ENCODE measurements at places on chromosomes 5 and 9.

- DNase-seq, result no peak
Observed at GRCh38 chr9:79057576-79057975, 514.2 kb upstream of the TLE4 start.

DNA sequence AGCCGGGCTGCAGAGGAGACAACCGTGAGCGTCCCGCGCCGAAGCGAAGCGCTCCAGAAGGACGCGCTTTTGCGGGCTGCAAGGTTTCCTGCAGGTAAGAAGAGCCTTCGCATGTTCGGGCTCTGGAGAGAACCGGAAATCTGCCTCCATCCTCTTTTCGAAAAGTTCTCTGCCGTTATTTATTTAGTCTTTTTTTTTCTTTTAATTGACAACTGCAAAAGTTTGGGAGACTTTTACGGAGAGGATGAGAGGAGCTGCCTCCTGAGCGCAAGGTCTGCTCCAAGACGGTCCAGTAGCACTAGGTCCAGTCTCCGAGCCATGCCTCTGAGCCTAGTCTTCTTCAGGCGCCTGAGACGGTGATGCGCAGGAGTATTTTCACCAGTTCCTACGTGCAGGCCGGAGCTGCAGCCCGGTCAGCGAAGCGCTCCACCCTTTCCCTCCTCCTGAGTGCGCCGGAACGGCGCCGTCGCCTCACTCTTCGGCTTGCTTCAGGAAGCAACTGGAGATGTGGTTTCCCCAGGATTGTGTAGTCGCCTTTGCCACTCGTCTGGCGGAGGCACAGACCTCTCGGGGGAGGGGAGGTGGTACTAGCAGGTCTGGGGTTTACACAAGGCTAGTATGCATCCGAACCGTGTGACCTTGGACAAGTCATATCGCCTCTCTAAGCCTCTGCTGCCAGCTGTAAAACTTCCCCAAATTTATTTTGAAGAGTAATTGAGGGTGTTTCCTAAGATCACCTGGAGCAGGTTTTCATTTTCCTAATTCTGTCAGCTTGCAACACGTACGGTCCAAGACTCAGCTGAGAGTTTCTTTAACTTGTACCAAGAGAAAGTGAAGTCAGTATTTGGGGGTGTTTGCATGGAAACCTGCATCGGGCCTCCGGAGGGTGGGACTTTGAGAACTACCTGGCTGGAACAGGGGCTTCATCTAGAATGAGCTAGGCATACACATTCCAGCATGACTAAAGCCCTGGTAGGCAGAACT, 4.5 kb downstream of the POU4F3 start:
- no peak for DNase-seq

DNA sequence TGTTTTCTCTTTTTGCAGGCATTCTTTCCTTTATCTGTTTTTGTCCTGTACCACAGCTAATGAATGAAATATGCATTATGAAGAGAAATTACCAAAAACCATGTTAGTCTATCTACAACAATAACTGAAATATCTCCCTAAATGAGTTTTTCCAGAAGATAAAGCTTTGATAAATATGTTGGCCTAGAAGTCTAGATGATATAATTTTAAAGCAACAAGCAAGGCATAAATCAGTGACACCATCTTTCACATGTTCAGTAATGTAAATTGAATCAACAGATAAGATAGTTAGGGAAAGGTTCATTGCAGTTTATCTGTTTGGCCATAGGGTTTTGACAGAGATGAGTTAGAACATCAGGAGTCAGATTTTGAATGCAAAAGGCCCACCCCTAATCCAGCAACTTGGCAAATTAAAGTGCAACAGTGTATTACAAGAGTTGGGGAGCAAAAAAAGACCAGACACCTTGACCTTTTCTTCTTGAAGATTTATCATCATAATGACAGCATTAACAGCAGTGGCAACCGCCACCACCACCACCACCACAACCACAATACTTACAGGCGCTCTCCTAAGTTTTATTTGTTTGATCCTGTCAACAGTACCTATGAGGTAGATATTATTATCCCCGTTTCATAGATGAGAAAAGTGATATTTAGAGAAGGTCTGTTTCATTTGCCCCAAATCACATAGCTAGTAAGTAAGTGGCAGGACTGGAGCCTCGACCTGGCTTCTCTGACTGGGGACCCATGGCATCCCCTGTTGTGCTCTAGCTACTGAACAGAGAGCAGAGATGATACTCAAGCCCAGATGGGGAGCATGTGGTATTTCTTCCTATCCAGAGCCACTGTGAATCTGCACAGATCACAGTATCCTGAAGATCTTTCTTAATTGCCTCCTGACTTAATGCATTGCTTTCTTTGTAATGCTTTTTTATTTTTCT, 122.8 kb upstream of the DHFR start:
- DNase-seq, result no peak

- no peak for DNase-seq
Observed at GRCh38 chr9:81649475-81650240, 39.7 kb downstream of the TLE1 start.

- DNase-seq, result no peak
Observed at GRCh38 chr9:109627042-109627441, 128.9 kb upstream of the PTPN3 start.

DNA sequence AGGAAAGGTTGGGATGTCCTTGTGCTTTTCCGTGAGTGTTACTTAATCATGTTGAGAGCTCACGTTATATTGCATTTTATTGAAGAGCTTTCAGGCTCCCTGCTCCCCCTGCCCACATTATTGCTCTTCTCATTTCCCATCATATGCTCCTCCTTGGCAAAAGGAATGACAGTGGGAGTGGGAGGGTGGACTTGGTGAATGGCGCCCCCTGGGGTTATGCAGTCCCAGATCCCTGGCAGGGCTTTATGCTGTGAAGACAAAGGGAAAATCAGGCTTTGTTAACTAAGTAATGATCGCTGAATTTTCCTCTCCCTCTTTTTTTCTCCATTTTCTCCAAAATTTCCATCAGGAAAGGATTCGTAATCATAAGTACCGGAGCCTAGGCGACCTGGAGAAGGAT, 166.6 kb downstream of the SMARCA2 start:
- no peak for DNase-seq

DNA sequence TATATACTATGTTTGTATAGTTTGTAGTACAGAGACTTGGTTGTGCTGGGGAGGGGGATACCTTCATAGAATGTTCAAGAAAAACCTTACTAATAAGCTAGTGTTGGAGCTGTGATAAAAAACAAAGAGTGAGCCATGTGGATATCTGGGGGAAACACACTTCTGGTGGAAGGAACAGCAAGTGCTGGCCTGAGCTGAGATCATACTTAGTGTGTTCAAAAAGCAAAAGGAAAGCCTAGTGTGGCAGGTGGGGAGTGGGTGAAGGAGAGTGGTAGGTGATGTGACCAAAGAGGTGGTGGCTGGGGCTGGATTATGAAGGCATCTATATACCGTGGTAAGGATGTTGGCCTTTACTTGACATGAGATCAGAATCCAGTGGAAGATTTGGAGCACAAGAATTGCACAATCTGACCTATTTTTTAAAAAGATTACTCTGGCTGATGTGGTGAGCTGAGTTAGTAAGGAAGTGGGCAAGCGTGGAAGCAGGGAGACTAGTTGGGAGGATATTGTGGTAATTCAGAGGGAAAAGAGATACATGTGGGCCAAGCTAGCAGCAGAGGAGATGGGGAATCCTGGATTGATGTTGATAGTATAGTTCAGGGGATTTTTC, 26.6 kb downstream of the PALM2AKAP2 start:
- DNase-seq, result no peak

- no peak for DNase-seq
Observed at GRCh38 chr9:120567874-120568273, 12.1 kb downstream of the CDK5RAP2 start.

DNA sequence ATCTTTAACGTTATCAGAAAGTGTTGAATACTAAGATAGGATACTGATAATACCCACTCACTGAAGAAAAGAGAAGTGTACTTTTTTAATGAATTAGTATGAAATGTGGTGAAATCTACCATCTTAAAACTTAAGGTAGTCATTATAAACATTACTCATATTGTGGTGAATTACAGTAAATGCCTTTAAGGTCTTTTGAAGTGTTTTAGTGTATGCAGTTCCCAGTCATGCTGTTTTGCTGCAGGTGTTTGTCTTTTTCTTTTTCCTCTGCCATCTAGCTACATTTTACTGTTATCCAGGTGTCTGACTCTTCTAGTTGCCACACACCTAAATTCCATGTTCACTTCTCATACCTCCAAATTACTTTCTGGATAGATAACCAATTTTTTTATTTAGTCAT, 72.6 kb downstream of the ERMP1 start:
- DNase-seq, result no peak

DNA sequence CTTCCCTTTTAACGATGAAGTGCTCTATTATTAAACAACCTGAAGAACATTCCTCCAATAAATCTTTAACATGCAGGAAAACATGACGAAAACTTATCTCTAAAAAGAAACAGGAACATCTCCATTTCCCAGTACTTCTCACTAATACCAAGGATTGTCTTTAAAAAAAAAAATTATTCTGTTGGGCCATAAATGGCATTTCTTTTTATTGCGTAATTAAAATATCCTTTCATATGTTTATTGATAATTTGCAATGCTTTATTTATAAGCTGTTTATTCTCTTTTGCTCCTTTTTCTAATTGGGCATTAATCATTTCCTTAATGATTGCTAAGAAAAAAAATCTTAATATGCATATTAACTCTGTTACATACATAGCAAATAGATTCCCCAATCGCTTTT, 18.9 kb downstream of the LIFR start:
- no peak for DNase-seq

DNA sequence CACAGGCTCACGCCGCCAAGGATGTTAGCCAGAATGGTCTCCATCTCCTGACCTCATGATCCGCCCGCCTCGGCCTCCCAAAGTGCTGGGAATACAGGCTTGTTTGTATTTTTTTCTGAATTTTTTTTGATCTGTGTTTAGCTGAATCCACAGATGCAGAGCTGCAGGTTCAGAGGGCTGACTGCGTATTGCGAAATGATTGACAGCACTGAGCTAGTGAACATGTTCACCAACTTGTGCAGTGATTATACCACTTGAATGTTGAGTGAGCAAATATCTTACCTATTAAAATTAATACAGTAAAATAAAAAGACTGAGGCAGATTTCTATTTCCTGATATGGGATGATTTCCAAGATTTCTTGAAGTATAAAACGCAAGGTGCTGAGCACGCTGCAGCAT, 123.1 kb upstream of the PHYKPL start:
- no peak for DNase-seq

DNA sequence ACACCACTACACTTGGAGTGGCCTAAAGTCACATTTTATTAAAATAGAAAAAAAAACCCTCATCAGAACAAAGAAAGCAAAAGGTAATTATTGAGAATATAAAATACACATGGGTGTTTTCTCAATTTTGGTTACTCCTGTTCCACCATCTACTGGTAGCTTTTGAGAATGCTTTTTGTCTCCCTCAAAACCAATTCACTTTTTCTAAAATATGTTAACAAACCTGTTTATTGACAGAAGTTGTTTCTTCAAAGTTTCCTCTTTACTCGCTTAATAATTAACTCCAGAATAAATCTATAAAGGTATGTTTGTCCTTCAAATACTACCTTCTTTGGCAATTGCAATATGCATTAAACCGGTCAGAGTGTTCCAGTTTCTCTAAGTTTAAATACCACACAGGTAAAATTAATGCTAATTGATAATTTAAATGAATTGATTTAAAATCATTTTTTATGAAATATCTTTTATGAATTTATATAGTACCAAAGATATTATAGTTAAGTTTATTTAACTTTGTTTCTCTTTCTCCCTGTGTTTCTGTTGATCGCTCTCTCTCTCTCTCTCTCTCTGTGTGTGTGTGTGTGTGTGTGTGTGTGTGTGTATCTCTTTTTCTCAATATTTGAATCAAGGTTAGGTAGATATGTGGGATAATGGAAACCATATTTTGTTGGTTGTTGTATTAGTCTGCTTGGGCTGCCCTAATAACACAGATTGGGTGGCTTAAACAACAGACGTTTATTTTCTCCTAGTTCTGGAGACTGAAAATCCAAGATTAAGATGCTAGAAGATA, 487.4 kb downstream of the PRDM9 start:
- no peak for DNase-seq

GRCh38 chr9:82149501-82149946, 161.0 kb downstream of the SPATA31D1 start:
- DNase-seq, result no peak

- DNase-seq, result no peak
Observed at GRCh38 chr5:110549301-110549700, 177.2 kb downstream of the TMEM232 start.

DNA sequence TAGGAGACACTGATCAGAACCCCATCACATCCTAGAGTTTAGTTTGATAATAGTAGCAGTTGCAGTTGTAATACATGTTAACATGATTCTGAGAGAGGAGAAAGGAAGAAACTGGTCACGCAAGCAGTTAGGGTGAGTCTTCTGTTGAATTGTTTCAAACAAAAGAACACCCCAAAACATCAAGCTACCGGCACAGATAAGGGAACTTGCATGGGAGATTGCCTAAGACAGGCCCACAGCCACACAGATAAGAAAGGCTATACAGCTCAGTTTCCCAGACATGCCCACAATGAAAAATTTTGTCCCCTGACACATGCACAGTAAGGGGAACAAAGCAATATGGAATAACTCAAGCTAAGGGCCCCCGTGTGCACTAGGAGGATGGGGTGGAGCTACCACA, 15.9 kb downstream of the HSPB3 start:
- no peak for DNase-seq

- no peak for DNase-seq
Observed at GRCh38 chr5:63961598-63962161, 565 bp downstream of the HTR1A start.

DNA sequence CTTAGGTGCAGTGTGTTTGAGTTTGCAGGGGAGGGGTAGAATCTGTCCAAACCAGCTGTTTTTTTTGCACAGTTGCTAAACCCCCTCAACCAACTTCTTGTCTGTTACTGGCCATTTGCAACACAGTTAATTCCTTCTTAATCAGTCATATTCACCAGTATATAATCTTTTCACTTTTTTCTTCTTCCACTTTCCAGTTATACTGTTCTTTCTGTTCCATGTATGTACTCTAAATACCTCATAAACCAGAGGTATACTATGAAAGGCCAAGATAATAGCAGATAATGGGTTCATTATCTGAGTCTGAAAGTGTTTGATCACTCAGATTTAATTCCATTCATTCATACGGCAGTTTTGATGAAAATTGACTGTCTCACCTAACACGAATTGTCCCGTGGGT, 11.1 kb downstream of the SMAD5 start:
- no peak for DNase-seq

GRCh38 chr9:129506892-129507291, 114.0 kb downstream of the C9orf50 start:
- DNase-seq, result no peak

DNA sequence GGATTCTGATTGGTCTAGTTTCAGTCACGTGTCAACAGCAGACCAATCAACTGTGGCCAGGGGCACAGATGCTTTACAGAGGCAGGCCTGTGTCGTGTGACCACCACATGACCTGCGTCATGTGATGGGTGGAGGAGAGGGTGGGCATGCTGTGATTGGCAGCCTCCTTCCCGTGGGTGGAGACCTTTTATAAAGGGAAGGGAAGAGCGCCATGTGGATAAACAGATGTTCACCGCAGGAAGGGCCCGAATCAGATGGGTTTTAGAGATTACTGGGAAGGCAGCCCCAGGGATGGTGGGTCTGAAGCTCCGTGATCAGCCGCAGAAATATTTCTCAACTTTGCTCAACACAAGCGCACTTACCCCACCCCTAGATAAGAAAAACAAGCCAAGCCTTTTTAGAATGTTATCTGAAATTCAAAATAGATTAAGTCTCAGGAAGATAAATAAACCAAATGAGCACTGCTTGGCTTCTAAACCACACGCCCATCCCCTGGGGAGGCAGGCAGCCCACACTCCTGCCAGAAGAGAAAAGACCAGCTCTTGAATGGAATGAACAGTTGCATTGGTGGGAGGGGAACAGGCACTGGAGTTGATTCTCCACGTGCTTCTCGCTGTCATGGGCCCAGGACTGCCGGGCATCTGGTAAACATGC, 43.6 kb downstream of the ROPN1L start:
- no peak for DNase-seq

GRCh38 chr5:170154744-170155143, 49.0 kb downstream of the FOXI1 start:
- no peak for DNase-seq

All from NCI-H510A (cell line).